ENCODE measurements at places on chromosomes 12 and 14.

DNA sequence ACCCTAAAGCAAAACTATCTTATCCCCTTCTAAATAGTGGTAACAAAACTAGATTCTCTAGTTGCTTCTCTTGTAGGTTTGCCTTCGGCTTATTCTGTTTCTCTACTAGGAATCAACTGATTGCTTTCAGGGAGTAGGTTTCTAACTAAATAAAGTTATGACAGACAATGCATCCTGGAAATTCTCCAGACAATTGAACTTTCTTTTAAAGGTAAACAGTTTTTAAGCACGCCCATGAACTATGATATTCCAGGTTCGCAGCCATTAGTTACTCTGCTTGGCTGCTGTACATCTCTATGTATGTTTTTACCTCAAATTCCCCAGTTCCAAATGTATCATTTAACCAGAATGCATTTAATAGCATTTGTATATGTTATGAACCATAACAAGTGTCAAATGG lies 23.9 kb downstream of the EIF2S3B start:
- no peak for DNase-seq

- DNase-seq = no peak
Observed at GRCh38 chr12:14769466-14769968, 33.8 kb downstream of the WBP11 start.

DNA sequence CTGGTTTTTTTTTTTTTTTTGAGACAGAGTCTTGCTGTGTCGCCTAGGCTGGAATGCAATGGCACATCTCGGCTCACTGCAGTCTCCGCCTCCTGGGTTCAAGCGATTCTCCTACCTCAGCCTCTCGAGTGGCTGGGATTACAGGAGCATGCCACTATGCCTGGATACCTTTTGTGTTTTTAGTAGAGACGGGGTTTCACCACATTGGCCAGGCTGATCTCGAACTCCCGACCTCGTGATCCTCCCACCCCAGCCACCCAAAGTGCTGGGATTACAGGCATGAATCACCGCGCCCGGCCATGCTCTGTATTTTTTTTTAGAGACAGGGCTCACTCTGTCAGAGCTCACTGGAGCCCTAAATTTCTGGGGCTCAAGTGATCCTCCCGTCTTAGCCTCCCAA lies 32.6 kb downstream of the VRTN start:
- DNase-seq = no peak

DNA sequence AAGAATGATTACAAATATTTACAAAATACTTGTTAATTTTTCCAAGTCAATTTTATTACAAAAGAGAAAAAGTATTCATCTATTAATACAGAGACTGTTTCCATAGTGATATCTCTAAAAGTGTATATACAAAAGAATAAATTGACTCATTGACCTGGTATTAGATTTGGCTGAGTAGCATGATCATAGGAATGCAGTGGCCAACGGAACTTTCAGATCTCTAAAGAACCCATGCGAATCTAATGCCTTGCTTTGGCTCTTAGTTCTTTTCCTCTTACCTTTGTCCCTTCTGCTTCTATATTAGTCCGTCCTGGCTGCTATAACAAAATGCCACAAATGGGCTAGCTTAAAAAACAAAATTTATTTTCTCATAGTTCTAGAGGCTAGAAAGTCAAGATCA lies 717.8 kb downstream of the TMTC2 start:
- DNase-seq = no peak

DNA sequence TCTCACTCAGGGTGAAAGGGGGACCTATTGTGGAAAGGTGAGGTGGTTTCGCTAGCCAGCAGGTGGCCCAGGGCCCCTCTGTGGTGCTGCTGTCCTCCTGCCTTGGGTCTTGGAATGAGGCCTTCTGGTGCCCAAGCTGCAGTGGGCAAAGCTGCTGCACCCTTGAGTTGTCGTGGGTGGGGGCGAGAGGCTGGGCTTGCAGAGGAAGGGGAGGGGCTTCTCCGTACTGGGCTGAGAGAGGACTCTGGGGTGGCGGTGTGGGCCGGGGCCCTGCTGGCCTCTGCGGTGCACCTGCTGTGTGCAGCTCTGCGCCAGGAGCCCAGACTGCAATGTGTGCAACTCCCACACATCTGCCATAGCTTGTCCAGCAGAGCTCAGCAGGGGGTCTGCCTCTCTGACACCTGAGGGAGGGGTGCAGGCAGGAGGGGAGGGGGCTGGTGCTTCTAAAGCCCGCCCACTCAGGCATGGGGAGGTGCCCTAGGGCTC lies 145.8 kb downstream of the KIF26A start:
- no peak for DNase-seq

DNA sequence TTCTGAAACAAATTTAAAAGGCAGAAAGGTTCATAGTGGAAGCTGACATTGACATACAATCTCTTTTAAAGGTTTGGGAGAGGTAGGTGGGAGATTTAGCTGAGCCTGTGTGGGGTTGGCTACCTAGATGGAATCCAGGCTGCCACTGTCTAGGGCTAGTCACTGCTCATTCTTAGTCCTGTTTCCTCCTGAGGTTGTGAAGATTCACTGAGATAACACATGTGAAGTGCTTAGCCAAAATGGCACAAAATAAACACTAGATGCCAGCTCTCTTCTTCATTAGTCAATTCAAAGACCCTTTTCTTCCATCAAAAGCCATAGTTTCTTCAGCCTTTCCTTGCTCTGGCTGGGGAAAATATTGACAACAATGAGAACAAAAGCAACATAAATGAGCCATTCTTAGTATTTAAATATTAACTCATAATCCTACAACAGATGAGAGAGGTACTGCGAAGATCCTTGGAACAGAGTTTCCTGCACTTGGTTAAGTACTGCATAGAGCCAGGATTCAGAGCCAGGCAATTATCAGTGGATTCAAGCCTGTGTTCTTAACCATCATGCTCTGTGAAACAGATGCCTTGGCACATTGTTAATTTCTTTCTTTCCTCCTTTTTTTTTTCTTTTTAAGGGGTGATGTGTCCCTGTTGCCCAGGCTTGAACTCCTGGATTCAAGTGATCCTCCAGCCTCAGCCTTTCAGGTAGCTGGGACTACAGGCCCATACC lies 3.5 kb downstream of the MYF6 start:
- no peak for DNase-seq

DNA sequence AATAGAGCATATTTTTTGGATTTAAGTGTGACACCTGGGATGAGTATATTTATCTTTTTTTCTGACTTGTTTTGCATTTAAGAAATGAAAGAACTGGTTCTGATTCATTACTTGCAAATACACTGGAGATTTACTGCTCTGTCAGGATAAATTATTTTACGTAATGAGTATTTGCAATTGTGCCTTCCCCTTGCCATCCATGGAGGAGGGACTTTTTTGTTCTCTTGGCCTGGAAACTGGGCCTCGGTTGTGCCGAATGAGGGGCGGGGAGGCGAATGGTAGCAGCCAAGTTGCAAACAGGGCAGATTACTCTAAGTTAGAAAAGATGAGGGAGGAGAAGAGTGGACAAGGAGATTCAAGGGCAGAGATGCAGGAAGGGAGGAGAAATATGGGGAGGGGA lies 308.7 kb downstream of the ATP23 start:
- no peak for DNase-seq

- no peak for DNase-seq
Observed at GRCh38 chr12:6774499-6775062, 2.3 kb downstream of the LAG3 start.

- DNase-seq = no peak
Observed at GRCh38 chr12:75099210-75099609, 110.4 kb downstream of the KCNC2 start.

- peak; percentile 63 for DNase-seq
Observed at GRCh38 chr12:120252071-120252906, 13.2 kb downstream of the PXN start.

DNA sequence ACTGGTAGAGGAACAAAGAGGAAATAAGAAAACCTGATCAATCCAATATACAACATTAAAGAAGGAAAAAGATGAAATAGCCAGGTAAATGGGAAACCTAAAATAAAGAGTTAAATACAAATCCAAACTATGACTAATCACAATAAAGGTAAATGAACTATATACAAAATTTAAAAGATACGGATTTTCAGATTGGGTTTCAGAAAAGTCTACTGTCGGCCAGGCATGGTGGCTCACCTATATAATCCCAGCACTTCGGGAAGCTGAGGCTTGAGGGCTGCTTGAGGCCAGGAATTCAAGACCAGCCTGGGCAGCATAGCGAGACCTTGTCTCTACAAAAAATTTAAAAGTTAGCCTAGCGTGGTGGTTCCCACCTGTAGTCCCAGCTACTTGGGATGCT lies 39.9 kb upstream of the CHGA start:
- no peak for DNase-seq

- no peak for DNase-seq
Observed at GRCh38 chr12:104699489-104700190, 242.9 kb downstream of the CHST11 start.

DNA sequence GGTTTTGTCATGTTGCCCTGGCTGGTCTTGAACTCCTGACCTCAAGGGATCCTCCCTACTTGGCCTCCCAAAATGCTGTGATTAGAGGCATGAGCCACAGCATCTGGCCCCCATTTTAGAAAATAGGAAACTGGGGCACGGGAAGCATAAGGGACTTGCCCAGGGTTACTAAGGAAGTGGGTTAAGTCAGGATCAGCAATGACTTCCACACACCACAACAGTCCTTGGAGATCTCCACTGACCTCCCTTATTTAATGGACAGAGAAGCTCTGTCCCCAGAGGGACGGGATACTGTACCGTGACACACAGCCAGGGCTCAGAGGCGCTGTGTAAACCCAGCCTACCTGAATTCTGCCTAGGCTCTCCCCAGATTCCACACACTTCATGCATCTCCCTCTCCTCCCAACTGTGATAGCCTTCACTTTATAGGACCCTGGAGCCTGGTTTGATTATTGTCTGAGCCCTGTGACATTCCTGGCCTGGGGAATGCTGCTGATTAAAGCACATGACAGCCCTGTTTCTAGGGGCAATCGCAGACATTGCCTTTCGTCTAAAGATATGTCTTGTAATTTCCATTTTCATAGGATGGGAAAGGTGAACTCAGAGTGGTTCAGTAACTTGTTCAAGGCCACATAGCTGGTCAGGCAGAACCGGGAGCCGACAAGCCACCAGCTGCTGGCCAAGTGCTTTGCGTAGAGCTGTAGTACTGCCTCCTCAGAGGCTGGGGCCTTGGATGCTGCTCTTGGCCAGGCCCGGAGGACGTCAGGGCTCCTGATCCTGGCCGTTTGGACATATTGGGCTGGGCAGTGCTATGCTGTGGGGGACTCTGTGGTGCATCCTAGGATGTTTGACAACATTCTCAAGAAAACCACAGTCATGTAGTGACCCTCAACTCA lies 20.8 kb downstream of the SERPINA1 start:
- DNase-seq = no peak

GRCh38 chr12:6369916-6370575 lies 5.3 kb downstream of the SCNN1A start:
- DNase-seq = no peak

DNA sequence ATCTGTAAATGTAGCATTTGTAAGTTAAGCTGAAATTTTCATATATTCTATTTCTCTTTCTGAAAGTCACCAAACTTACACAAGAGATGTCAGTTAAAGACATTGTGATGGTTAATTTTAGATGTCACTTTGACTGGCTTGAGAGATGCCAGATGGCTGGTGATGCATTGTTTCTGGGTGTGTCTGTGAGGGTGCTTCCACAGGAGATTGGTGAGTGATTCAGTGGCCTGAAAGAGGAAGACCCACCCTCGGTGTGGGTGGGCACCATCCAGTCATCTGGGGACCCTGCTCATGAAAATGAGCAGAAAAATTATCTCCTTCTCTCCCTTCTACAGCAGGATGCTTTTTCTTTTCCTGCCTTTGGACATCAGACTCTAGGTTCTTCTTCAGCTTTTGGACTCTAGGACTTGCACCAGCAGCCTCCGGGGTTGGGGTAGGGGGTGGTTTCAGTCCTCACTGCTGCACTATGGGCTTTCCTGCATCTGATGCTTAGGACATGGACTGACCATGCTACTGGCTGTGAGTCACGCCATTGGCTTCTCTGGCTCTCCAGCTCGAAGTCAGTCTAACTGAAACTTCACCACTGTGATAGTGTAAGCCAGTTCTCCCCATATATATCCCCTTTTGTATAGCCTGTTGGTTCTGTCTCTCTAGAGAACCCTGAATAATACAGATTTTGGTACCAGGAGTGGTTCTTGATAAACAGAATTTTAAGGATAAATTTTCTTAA lies 20.9 kb downstream of the PDE6H start:
- DNase-seq = peak; percentile 19

- no peak for DNase-seq
Observed at GRCh38 chr14:96823652-96824051, 26.5 kb downstream of the VRK1 start.

- no peak for DNase-seq
Observed at GRCh38 chr12:10067942-10068341, 30.8 kb downstream of the CLEC1A start.

- peak; percentile 43 for DNase-seq
Observed at GRCh38 chr14:23154964-23155587, 28.4 kb downstream of the SLC7A8 start.

DNA sequence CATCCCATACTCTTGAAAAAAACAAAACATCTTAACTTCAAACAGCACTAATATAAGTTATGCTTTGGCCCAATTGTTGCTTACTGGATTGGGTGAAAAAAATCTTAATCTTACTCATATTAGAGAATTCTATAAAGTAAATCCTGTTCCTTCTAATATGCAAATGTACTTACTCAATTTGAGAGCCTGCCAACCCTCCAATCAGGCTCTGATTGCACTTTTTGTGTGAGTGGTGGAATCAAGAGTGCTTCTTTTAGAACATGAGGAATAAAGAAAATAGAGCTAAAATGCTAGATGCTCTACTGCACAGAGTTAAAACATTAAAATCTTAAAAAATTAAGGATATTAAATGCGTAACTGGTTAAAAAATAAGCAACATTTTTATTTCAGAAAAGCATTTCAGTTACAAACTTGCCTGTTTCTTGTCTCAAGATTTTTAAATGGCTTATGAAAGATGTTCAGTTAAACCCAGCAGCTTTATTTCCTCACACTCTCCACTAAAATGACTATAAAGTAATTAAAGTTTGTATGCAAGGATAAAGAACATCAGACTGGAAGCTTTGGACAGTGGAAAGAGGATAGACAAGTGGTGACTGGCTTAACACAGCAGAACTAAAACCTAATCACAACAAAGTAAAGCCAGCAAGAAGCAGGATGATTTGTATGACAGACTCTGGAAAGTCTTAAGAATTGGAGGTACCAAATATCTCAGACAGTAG lies 177.5 kb downstream of the SLC2A13 start:
- no peak for DNase-seq

DNA sequence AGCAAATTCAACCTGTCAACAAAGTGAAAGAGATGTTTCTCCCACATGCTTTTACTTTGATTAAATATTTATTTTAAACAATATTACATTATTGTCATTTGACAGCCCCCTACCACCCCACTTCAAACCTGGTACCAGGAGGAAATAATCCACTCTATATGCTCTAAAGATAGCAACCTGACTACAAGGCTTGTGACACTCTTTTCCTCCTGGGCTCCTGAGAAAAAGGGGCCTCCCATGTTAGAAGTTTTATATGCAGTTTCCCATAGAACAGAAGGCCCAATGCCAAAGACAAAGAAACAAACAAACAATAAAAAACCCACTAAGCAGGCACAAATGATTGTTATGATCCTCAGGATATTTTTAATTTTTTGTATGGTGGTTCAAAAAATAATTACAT lies 73.6 kb downstream of the RPS29 start:
- no peak for DNase-seq

GRCh38 chr14:44339862-44340261 lies 167.2 kb downstream of the FSCB start:
- no peak for DNase-seq
